ENCODE measurements at places on chromosomes 7 and 10. TPM values are rescaled to one million over a fixed set of nuclear protein-coding genes. Genes with fewer than 3 reads are reported as not detected.

Gene ANKRD22
- total RNA-seq: not detected

Gene PNPLA8
- 22.9 TPM for total RNA-seq

Gene NUTM2A
- total RNA-seq: 0.45 TPM

Gene GPC2
- total RNA-seq: 0.72 TPM

Gene TRDMT1
- total RNA-seq: 5.9 TPM

Gene SHTN1
- total RNA-seq: 9.5 TPM

Gene PGAM2
- 3.0 TPM for total RNA-seq

Gene NAT16
- 0.11 TPM for total RNA-seq

Gene TBL2
- total RNA-seq: 78.5 TPM

Gene PVRIG
- total RNA-seq: not detected

Gene UPF2
- total RNA-seq: 10.9 TPM

Gene DNAJC12
- total RNA-seq: 9.7 TPM

Gene WEE2
- not detected for total RNA-seq

Gene ASCC1
- total RNA-seq: 15.2 TPM

Gene SLC13A1
- total RNA-seq: not detected

Gene ZNF398
- total RNA-seq: 9.0 TPM

Gene RTKN2
- 1.9 TPM for total RNA-seq

Gene PRR15
- 0.21 TPM for total RNA-seq

Gene BRAF
- 25.5 TPM for total RNA-seq

Gene VAX1
- total RNA-seq: 0.41 TPM

Gene PITRM1
- total RNA-seq: 54.4 TPM

Measured in A375 (cell line).